ENCODE measurements at places on chromosomes 16 and 17.

GRCh38 chr17:37123941-37124820, 175.4 kb downstream of the AATF start:
- no peak for DNase-seq

- DNase-seq, result no peak
These were observed 77.0 kb downstream of the ZNF778 start for GRCh38 chr16:89294486-89294885.

DNA sequence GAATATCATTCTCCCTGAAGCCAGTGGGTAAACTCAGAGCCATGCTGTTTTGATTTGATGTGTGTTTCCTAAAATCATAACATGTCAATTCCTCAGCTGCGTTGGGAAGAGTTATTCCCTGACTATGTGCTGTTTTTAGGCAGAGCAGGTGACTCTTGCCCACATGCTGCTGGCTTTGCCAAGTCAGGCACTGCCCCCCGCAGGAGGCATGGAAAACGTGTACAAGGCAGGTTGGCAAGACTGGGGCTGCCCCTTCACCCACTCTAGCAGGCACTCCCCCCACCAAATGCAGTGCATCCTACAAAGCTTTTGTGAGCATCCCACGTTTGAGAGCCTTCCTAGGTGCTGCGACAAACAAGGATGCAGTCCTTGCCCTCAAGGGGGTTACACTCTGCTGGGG, 38.3 kb upstream of the NAT9 start:
- no peak for DNase-seq

DNA sequence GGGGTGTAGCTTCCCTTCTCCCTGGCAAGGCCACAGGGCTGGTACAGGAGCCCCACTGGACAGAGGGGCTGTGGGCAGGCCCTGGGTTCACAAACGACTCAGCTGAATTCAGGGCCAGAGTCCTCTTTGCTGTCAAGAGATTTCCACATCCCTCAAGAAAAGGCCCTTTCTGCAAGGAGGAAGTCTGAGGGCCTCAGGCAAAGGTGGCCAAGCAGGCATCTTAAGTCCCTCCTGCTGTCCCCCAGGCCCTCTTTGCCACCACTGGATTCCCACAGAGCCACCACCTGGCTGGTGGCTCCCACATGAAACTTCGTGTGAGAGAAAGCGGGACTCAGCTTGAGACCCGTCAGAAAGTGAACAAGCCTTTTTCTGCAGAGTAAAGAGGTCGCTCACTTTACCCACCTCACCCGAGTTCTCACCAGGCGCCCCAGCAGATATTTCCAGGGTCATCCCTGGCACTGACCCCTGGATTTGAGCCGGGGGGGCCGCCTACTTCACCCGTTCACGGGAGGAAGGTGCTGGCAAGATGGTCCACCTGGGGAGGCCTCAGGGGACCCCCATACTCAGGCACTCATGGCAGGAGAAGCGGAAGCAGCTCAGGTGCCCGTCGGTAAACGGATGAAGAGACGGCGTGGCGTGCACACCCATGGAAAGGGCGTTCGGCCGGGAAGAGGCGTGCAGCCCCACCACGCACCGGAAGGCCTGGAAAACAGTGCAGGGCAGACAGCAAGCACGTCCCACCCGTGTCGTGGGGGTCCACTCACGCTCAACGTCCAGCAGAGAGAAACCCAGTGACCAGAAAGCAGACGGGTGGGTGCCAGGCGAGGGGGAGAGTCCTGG, 3.6 kb downstream of the RNF166 start:
- no peak for DNase-seq

- DNase-seq, result no peak
These were observed 55.2 kb downstream of the EPN2 start for GRCh38 chr17:19292377-19292711.

DNA sequence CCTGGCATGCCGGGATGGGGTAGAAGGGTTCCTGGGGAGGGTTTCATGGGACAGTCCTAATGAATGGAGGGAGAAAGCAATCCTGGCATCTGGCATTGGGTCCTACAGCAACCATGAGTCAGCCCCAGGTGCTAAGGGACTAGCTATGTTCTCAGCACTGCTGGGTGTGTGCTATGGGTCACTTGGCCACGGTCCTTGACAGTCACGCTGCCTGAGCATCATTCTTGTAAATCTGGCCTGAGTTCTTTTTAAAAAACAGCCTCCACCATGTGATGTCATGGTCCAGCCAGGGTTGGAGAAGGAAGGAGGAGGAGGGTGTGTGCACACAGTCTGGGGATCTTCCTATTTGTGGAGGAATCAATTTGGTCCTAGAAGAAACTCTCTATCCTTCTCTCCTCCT, 6.2 kb upstream of the RAMP2 start:
- no peak for DNase-seq

DNA sequence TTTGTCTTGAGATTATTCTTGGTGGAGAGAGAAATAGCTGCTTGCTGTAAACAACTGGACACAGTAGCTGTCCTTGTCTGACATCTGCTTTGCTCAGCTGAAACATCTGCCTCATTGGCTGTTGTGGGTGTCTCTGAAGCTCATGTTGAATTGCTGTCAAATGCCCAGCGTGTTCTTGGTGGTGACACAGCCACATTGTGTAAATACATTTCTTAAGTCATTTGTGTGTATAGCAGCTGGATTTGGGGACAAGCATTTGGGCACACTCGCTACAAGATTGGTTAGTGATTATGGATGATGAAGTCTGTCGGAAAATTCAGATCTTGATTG, 5.3 kb downstream of the FAM234A start:
- no peak for DNase-seq

- DNase-seq, result no peak
These were observed 175.3 kb upstream of the CDH13 start for GRCh38 chr16:82451449-82451848.

DNA sequence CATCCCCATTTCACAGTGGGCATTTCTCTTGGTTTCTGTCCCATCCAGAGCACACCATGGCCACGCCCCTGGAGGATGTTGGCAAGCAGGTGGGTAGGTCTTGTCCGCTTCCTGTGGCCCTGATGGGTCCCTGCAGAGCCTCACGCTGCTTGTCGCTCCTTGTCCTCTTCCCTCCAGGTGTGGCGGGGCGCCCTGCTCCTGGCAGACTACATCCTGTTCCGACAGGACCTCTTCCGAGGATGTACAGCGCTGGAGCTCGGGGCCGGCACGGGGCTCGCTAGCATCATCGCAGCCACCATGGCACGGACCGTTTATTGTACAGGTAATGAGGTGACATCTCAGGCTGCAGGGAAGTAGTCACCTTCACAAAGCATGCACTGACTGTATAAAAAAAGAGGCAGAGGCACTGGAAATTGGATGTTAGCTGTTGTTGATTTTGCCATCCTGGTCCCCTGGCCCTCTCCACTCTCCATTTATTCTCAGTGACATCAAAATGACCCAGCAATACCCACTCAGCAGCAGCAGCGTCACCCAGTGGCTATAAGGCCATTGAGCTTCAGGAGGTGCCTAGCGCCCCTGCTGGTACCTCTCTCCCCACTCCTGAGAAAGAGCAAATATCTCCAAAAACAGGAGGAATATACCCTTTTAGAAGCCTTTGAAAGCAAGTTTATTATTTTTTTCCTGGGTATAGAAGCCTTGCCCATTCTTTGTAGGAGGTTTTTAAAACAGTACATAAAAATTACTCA, 13.7 kb downstream of the METTL22 start:
- DNase-seq, result no peak

DNA sequence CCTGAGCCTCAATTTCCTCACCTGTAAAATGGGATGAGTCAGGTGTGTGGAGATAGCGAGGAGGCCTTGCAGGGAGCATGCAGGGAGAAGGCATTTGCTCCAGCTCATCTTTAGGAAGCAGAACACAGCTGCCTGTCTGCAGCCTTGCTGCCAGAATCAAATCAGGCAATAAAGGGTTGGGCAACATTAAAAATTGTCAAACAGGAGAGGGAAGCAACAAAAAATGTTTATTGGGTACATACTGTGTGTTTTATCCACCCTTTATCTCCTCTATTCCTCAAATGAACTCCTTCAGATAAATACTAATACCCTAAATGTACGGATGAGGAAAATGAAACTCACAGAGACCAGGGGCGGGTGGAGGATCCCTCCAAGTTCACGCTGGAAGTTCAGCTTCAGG, 12.2 kb downstream of the KRT16 start:
- DNase-seq, result no peak

GRCh38 chr16:69508033-69508755, 57.6 kb upstream of the NFAT5 start:
- no peak for DNase-seq

- no peak for DNase-seq
These were observed 259.0 kb upstream of the ZFHX3 start for GRCh38 chr16:73306901-73307413.

DNA sequence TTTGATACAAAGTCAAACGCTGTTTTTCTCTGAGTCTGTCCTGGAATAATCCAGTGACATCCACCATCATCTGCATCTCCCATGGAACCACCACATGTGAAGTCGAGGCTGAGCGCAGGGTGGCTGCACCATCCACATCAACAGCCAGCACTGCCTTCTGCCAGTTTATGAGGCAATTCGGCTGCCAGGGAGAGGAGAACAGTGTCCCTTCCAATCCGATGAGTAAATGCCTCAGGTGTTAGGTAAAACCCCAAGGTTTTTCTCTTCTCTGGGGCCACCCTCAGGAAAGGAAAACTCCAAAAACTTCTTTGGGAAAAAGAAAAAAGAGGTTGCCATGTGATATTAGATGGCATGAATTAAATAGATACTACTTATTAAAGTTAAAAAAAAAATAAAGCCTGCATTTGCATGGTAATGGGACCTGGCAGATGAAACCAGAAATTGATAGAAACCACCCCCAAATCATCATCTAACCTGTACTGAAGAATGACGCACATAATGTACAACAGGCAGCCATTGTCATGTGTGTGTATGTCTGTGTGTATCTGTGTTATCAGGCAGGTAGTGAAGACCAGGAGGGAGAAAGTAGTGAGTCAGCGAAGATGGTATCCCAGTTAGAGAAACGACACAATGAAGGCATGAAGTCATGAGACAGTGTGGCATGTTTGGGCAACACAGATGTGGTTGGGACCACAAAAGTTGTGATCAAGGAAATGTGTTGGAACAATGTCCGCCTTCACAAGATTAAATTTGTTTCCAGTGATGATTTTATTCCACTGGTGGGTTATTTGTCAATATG, 478.7 kb downstream of the CDH13 start:
- no peak for DNase-seq

GRCh38 chr16:67243481-67243880, 3.8 kb downstream of the FHOD1 start:
- DNase-seq, result no peak

- no peak for DNase-seq
These were observed 22.9 kb downstream of the ITPRIPL2 start for GRCh38 chr16:19136549-19137196.

- DNase-seq, result no peak
These were observed 40.2 kb upstream of the PLCG2 start for GRCh38 chr16:81738783-81739496.

DNA sequence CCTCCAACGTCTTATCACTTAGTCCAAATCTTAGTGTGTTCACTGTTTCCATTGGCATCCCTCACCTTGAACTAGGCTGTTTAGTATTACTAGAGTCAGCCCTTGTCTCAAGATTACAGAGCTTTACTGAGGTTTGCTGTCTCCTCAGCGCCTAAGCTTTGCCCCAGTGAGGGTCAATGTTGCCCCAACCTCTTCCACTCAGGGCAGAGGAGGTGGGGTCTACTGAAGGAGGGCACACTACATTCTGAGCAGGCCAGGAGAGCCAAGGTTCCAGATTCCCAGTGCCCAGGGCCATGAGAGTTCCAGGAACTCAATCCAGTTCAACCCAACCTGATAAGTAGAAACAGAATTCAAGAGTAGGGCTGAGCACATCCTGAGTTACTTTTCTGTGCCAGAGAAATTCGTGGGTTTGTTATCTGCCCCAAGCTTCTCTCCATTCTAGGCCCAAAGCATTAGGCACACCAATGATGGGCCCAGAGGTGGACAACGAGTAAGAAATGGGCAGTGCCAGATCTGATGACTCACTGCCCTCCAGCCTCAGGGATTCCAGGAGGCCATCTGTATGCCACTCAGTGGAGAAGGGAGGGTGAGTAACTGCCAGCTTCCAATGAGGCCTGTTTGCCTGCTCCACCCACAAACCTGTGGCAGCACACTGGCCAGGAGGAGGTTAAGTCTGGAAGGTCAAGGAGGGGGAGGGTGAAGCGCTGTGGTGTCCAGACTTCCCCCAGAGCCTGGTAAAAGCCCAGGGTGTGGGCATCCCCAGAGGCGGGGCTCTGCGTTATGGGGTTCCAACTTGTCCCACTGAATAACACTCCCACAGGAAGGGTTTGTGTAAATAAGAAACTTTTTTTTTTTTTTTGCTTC, 8.2 kb downstream of the TUBG2 start:
- DNase-seq, result no peak

- peak; percentile 43 for DNase-seq
These were observed 34.6 kb downstream of the TBCD start for GRCh38 chr17:82786427-82786826.

DNA sequence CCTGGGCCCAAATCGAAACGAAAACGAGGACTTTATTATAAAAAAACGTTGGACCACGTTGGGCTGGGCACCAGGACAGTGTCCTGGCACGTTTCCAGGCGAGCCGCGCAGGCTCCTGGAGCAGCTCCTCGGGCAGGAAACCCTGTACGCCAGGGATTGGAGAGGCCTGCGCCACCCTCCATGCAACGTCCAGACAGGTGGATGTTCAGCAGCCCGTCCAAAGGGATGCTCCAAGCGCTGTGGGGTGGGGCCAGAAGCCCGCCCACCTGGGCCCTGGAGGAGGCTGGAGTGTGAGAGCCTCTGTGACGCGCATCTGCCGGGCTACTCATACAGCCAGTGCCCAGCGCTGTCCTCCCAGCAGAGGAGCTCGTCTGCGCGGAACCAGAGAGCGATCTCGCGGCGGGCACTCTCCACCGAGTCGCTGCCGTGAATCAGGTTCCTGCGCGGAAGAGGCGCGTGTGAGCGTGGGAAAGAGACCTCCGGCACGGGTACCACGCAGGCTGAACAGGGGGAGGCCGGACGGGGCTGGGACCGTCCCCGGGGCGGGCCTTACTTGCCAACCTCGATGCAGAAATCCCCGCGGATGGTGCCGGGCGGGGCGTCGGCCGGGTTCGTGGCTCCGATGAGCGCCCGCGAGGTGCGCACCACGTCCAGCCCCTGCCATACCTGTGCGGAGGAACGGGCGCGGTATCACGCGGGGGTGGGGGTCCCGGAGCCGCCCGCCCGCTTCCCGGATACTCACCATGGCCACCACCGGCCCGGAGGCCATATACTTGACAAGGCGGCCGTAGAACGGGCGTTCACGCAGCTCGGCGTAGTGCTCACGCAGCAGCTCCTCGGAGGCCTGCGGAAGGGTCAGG, 785 bp downstream of the NME3 start:
- no peak for DNase-seq

- DNase-seq, result no peak
These were observed 8.3 kb downstream of the PITPNC1 start for GRCh38 chr17:67385122-67385988.
